ENCODE measurements at places on chromosomes 11 and 22. TPM values are rescaled to one million over a fixed set of nuclear protein-coding genes. Genes with fewer than 3 reads are reported as not detected.

Gene GAL
- 2.0 TPM for total RNA-seq

DNA sequence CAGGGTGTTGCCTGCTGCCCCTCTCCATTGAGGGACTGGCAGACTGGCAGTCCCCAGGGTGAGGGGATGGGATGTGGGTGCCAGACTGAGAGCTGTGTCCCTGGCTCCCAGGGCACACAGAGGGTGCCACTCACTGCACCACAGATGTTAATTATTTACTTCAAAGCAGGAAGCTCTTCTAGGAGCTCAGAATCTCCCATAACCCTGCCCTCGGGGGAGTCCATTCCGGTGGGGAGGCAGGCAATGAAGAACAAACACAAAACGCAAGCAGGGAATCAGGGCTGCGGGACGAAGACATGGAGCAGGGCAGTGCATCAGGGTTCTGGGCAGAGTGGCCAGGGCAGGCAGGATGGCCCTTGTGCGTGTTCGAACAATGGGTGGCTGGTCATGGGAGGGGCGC, 24.4 kb upstream of the FLRT1 start:
- DNase-seq: no peak

- DNase-seq: no peak
Measured at GRCh38 chr11:86736291-86737143, 63.8 kb upstream of the PRSS23 start.

Gene UPK3A
- not detected for total RNA-seq

DNA sequence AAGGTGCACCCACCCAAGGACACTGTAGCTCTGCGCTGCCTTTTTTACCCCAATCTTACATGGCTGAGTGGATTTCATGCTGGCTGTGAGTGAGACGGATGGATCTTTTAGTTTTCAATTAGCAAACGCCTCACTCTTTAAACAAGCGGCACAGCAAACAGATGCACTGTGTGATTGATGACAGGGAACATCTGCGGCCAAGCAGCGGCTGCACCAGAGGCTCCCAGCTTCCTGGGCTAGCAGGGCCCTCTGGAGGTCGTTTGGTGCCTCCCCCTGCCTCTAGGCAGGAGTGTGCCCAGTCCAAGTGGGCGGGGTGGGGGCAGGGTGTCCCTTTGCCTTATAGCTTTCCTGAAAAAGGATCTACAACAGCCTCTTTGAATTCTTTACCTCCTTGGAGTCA, 2.1 kb upstream of the DRD2 start:
- DNase-seq: no peak

DNA sequence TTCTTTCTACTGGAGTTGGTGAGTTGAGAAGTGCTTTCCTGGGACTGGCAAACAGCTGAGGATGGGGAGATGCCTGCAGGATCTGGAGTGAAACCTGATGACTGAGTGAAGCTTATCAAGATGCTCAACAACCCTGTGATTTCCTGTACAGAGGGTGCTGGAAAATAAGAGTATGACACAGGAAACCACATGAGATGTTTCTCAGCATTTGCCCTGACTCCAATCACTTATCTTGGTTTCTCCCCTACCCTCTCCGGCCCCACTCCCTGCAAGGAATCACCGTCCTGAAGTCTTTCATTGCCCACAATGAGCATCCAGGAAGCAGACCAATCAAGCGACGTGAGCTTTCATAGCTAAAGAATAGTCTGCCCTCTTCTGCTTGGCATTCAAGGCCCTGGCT, at the start of gene MRGPRX2:
TSS of gene MRGPRX2 (minus strand) at position 89 of the 400 bp plus-strand sequence. CDS start 4,315 bp downstream, outside the sequence.
- no peak for DNase-seq

Gene YPEL4
- 1.0 TPM for total RNA-seq

Gene MOGAT2
- not detected for total RNA-seq

Measured in CD8-positive, alpha-beta memory T cell (primary cell).